ENCODE measurements at places on chromosomes 2 and 18. TPM values are rescaled to one million over a fixed set of nuclear protein-coding genes. Genes with fewer than 3 reads are reported as not detected.

DNA sequence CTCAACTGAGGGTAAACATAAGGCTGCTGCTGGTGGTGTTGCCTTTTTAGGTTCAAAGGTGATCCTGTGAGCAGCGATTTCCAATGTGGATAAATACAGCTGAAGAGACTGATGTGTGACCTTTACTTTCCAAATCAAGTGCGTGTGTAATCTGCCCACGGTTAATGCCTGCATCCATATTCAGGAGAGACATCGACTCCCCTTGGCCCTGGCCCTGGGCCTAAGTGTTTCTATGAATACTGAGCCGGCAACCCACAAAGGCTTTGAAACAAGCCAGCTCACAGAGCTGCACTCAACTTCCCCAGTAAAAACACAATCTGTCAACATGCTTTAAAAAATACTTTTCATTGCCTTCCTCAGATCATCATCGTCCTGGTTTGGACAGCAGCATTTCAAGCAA is 1026.6 kb downstream of the TMEM182 start:
- no peak for DNase-seq

- DNase-seq, result no peak
Measured at GRCh38 chr2:2520401-2520811, 189.3 kb upstream of the MYT1L start.

GRCh38 chr2:190844700-190845401 is 35.8 kb upstream of the GLS start:
- DNase-seq, result no peak

- DNase-seq, result no peak
Measured at GRCh38 chr2:188964976-188965546, 9.1 kb upstream of the COL3A1 start.

GRCh38 chr18:79935098-79935480 is 16.4 kb downstream of the SLC66A2 start:
- DNase-seq, result peak; percentile 7

DNA sequence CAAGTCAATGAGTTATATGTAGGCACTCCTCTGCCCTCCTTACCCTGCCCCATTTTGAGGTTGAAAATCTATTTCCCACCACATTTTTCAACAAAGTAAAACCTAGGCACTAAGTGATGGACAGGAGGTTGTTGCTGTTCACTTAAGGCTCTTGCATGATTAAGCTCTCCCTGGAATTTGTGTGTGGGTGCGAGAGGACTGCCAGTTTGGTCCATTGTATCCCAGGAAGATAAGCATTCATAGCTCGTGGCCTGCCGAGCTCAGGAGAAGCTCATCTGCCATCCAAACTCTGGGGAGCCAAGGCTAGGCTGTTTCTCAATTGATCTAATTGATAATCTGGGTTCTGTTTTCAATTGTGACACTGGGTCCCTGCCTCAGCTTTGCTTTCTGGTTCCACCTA is 4.7 kb upstream of the MAP4K4 start:
- DNase-seq, result no peak

GRCh38 chr2:133848111-133848649 is 279.9 kb upstream of the NCKAP5 start:
- DNase-seq, result no peak

GRCh38 chr2:230231251-230231650 is 5.7 kb downstream of the SP140 start:
- DNase-seq, result no peak

PRLH gene
- not detected for total RNA-seq

GRCh38 chr2:239192975-239193374 is 207.8 kb downstream of the HDAC4 start:
- DNase-seq, result no peak

Data from Right ventricle myocardium superior (tissue), 1 donor.